ENCODE measurements at places on chromosomes 6 and 20.

GRCh38 chr6:131949620-131949908, 1.6 kb downstream of the CCN2 start:
- DNase-seq, result no peak

- no peak for DNase-seq
Observed at GRCh38 chr6:17130786-17131185, 28.9 kb downstream of the STMND1 start.

GRCh38 chr6:136763255-136763654, 29.0 kb downstream of the MAP3K5 start:
- no peak for DNase-seq

- no peak for DNase-seq
Observed at GRCh38 chr6:43020847-43021246, 576 bp upstream of the RRP36 start.

DNA sequence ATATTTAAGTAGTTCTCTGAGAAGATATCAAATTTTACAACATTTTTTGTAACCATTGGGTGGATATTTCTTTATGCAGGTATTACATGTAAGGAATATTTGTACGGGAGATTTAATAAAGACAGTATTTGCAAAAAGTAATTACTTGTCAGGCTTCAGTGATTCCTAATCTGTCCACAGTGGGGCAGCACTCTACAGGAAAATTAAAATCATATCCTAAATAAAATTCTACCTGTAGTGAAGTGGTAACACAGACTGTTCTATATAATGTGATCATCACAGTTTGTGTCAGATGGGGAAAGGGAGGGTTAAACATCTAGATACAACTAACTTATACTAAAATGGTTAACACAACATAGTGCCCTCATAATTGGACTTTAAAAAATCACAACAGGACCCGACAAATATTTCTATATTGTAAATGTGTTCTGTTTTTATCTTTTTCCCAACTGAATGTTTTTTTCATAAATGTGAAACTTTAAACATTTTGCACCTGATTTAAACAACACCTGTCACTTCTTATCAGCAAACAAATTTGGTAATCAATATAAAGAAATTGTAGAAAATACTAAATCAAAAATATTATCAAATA, 145.6 kb upstream of the MANEA start:
- peak; percentile 51 for DNase-seq

- DNase-seq, result no peak
Observed at GRCh38 chr6:169752074-169752623, 727 bp downstream of the ERMARD start.

- no peak for DNase-seq
Observed at GRCh38 chr20:16378712-16379370, 194.4 kb downstream of the KIF16B start.

DNA sequence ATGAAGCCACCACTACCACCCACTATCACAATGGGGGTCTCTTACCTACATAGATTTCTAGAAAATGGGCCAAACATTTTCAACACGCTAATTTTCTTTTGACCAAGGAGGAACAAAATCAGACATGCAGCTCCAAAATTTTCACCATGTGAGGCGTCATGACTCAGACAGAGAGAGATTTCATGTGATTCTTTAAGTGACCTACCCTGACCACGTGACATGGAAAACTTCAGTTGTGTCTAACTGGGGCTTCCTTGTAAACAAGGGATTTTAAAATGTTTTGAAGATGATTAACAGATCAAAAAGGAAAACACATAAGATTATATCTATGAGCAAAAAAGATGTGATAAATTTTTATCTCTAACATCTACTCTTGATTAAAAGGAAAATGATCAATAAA, 199.2 kb downstream of the TBXT start:
- DNase-seq, result no peak
